CD4-positive, alpha-beta T cell treated with Interleukin-17A for 4 hours (primary cell): ENCODE measurements at places on chromosomes 1 and 21.

GRCh38 chr1:241271427-241271826 is 85.6 kb downstream of the RGS7 start:
- DNase-seq: no peak

DNA sequence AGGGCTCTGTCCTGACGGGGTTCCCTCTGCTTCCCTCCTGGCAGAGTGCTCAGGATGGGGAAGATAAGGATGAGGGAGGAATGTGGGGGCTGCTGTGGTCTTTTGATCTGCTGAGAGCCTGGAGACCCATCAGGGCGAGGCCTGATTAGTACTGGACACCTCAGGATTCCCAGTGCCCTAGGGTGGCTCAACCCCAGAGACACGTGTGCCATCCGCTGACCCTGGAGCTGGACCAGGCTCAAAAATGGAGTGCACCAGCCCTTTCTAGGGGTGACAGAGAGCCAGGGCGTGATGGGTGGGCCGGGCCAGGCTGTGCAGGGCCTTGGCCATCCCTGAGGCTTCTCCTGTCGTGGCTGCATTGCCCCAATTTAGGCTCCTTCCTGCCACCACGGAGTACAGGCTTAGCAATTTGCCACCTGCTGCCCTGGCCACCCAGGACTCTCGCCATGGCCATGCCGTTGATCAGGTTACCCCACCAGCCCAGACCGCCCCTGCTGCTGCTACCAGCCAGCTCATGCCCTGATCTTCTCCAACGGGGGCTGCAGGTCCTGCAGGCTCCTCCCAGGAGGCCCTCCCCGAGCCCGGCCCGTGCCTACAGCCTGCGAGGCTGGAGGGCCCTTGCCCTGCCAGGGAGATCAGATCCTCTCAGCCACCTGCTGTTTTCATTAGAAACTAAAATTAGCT is 9.5 kb downstream of the WNT4 start:
- no peak for DNase-seq

DNA sequence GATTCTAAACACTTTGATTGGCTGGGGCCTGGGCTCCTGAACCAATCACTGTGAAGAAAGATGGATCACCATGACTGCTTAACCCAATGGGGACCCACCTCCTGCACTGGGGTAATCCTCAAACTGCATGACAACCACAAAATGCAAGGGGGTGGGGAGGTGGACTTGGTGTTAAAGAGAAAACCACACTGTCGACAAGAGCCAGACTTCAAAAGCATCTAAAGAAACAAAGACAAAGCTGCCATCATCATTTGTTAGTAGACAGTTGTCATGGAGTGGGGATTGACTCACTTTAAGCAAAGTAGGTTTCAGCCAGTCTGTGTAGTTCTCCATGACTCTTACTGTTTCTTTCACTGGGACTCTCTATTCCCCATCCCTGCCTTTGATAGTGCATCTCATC is 433.8 kb downstream of the PLPP3 start:
- DNase-seq: no peak

DNA sequence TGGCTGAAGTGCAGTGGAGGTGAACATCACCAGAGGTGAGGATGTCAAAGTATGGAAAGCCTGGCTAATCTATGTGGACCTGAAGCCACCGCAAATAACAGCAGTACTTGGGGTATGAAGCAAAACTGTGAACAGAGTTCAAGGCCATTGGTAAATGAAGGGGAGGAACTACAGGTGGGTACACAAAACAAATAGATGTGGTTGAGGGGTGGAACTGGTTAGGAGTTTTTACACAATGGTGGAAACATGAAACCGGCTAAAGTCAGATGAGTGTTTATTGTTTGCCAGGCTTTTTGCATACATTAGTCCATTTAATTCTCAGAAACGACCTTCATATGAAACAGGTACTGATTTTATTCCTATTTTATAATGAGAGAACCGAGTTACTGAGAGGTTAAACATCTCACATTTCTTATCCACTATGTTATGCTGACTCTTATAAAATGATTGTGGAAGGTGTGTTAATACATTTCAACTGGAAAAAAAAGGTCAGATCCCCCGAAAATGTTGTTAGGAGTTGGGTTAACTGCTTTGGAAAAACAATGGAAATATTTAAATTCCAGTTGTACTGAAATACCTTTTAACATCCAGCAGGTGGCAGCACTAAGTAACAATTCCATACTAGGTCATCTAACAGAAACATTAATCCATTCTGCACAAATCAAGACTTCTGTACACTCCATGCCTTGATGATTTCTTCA is 44.3 kb upstream of the GTF2B start:
- peak; percentile 30 for DNase-seq

- no peak for DNase-seq
These were observed 89.0 kb upstream of the HMCN1 start for GRCh38 chr1:185645162-185645640.

- DNase-seq: no peak
These were observed 13.9 kb upstream of the PIGM start for GRCh38 chr1:160045653-160046052.

DNA sequence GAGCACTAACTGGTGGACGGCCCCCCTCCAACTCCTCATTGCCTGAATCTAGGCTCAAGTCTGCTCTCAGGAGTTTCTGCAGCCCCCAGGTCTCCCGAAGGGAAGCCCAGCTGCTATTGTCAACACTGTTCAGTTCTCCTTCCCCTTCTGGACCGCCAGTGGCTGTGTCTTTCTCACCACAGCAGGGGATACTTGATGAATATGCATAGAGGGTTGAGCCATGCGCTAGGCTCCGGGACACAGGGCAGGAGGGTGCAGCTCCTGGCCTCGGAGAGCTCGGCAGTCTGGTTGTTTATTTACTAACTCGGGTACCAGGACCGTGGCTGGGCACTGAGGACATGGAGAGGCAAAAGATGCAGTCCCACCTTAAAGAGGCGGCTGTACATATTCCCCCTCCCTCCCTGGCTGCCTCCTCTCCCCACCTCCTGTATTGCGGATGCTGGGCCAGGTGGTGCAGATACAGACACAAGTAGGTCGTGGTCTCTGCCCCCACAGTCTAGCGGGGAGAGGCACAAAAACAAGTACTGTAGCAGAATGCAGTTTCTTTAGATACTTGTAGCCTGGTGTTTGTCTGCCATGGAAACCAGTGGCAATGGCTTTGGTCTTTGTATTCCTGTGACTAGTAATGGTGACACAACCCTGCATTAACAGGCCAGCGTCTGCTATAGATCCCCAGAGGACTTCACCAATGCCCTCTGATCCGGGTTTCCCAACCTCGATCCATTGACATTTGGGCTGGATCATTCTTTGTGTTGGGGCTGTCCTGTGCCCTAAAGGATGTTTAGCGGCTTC is 26.2 kb downstream of the ARHGEF10L start:
- DNase-seq: no peak

GRCh38 chr1:19676438-19676922 is 11.8 kb downstream of the HTR6 start:
- no peak for DNase-seq

- DNase-seq: no peak
These were observed 668.2 kb downstream of the KIF26B start for GRCh38 chr1:245822996-245823395.

DNA sequence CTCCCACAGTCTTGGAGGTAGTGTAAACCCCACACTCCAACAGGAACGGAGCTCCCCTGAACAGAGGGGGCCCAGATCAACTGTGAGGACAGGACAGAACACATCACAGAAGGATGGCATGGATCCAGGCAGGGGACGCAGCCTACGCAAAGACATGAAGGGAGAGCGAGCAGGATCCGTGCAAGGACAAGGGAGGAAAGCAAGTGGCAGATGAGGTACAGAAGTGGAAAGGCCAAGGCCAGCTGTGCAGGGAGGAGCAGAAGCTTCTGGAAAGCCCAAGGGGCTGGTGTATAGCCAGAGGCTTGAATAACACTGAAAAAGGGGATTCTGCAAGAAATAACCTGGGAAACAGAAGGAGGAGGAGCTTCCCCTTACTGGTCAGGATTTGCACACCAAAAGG is 81.2 kb downstream of the SIPA1L2 start:
- no peak for DNase-seq

DNA sequence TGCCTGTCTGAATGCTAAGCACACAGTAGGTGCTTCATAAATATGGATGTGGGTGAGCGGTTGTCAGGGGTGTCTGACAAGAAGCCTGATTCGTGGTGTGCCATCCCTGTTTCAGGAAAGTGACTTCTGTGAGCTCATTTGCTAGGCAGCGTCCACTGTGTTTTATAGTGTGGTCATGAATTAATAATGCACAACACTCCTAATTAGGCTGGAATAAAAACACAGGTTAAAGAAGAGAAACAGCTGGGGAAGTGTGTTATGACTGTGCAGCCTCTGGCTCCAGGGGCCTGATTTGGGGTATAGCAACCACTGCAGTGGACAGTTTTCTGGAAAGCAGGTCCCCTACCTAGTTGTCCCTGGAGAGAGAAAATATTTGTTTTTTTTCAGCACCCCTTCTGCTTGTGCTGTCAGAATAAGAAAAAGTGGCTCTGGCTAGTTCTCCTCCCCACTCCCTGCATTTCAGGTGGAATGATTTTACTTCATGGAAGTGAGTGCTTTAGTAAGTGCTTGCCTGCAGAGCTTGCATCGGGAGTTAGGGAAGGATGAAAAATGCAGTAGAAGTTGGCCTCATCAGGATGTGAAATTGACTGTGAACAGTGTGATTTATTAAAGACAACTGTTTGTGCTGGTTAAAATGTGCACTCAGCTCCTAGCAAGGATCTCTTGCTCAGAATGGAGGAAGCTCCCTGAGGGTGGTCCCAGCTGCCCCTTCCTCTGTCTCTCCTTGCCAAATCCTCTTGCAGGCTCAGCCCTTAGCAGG is 333.8 kb downstream of the HHAT start:
- no peak for DNase-seq

GRCh38 chr1:186272486-186272885 is 102.6 kb downstream of the TPR start:
- DNase-seq: no peak

DNA sequence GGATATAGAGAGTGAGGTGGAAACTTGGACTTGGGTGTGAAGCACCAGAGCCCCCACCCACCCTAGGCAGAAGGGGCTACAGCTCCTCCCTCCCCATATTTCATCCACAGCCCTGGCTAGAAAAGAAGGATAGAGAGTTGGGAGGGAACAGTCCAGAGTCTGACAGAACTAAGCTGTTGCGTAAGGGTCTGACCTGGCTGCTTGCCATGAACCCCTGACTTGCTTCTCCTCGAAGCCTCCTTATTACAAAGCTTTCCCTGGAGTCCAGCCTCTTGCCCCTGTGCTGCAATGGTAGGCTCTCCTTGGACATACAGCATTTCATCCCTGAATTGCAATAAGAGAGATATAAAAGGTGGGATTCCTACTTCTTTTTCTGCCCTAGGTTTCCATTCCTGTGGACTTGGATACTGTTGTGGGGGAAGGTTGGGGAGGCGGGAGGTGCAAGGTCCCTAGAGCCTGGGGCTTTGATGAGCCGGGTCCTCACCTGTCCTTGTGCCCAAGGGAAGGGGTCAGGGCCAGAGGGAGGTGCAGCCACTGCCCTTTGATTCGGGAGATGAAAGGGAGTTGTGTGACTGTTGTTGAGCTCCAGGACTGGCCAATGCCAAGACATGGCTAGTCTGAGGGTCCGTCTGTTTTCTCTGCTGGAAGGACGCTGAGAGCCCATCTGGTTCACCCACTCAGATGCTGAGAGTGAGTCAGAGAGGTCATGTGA is 2.7 kb downstream of the RHBG start:
- no peak for DNase-seq

- DNase-seq: no peak
These were observed 15.4 kb upstream of the LCE5A start for GRCh38 chr1:152495066-152495675.

GRCh38 chr1:14140831-14141401 is 440.9 kb downstream of the PRDM2 start:
- DNase-seq: no peak

GRCh38 chr1:65002156-65002507 is 35.8 kb upstream of the JAK1 start:
- DNase-seq: no peak
